GM12864 (cell line): ENCODE measurements at places on chromosomes 16 and 17.

- no peak for DNase-seq
These were observed 71.4 kb downstream of the GNAO1 start for GRCh38 chr16:56262551-56263245.

GRCh38 chr16:20610211-20610891 is 34.2 kb upstream of the ACSM2B start:
- no peak for DNase-seq

- no peak for DNase-seq
These were observed 405.9 kb upstream of the RBFOX1 start for GRCh38 chr16:6926762-6927161.

DNA sequence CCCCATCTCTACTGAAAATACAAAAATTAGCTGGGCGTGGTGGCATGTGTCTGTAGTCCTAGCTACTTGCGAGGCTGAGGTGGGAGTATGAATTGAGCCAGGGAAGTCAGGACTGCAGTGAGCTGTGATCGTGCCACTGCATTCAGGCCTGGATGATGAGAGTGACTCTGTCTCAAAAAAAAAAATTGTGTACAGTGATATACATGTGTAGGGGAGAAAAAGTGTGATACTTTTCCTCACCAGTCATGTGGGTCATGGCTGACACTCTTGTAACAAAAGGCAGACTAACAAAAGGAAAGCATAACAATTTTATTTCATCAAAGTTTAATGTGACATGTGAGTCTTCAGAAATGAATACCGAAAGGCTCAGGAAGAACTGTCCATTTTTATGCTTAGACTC is 2.0 kb upstream of the ABCC12 start:
- DNase-seq, result no peak

DNA sequence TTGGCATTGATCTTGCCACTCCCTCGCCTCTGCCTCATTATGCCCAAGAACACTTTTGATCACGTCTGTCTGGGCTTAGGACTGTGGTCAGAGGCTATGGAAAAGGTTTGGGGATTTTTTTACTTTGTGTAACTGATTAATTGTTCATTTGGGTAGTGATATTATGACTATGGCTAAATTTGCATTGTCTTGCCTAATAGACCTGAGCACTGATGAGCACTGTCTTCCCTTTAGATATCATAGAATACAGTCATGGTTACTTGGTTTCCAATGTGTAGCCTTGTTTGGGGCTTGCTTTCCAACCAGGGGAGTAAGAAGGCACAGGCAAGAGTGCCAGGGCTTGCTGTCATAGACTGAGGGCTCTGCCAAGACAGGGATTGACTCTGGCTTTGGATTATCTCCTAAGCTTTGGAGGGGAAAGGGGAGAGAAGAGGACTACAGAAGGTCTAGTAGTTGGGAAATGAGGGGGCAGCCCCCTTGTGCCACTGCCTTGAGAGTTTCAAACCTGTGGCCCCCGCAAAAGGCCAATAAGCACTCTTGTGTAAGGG is 13.7 kb downstream of the LIMD2 start:
- no peak for DNase-seq

DNA sequence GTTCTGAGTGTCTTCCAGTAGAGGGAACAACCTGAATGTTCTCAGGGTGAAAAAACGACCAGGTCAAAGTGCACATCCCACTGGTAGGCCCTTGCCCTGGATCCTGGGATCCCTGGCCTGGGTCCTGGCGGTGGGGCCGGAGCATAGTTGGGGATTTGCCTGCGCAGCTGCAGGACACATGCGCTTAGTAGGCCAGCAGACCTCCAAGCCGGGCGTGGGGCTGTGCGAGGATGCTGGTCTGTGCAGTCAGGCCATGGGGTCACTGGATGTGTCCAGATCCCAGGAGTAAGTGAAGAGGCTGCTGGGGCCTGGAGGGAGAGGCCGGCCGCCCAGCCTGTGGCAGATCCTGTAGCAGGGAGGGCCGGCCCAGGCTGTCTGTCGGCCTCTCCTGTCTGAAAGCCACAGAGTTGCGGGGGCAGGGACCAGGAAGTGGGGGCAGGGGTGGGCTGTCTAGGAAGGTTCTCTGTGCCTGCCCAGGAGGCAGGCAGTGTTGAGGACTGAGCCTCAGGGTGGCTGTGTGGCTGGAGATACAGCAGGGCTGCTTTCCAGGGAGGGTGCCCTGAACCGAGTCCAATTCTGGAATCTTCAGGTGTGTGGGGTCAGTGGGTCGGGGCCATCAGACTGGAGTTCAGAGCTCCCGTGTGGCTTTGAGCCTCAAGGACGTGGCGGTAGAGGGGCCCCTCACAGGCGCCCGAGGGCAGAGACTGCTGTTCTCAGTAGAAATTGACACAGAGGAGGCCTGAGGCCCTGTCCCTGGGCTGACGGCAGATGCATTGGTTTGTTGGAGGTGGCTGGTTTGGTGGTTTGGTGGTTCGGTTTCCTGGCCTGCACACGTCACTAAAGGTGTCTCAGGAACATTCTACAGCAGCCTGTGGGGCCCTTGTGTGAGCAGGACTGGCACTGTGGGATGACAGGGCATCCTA is 17.2 kb upstream of the NUDT16L1 start:
- no peak for DNase-seq

DNA sequence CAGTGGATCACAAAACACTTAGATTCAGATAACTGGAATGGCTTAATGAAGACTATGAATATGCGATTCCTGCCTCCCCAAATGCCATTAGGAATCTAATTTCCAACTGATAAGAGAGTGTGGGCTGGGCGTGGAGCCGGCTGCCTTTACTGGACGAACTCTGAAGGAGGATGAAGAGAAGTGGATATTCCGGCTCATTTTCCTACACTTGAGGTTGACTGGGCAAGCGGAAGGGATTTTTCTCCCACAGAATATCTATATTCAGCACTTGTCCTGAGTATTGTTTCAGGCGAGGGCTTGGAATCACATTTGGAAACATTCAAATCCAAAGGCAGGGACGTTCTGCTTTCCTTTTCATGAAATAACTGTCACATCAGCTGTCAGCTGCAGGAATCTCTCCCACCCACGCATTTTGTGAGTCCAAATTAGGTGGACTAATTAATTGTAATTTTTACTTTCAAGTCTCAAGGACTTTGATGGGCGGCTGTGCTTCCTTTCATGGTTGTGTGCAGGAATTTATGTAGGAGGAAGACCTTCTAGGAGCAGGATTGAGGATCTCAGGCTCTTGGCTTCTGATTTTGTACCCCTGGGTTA is 138.5 kb downstream of the PITPNC1 start:
- DNase-seq, result no peak
